ENCODE measurements at places on chromosomes 13 and 19.
A peak's percentile ranks its signal among the peaks of the same experiment; 100 is the strongest.

- DNase-seq = no peak
Observed at GRCh38 chr13:112065867-112066623, 904 bp upstream of the SOX1 start.

DNA sequence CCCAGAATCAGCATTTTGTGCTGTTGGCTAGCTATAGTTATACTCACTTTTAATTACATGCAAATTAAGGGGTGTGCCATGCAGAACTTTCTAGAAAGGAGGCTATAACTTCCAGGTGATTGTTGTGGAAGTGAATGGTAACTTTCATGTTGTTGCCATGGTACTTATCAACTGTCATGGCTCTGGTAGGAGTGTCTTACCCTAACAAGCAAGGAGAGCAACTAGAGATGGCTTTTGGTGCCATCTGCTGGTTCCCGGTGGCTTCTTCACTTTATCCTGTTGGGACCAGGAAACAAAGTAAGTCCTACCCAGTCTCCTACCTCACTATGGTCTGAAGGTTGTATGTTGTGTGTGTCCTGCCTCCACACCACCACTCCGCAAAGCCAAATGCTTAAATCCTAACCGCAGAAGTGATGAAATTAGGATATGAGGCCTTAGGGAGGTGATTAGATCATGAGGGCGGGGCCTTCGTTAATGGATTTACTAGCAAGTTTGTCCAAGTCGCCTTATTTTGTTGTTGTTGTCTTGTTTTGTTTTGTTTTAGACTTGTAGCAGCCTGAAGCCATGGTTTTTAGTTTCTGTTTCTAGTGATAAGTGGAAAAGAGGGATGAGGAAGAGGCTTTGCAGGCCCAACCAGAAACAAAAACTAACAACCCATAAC lies 22.6 kb downstream of the FBXL12 start:
- DNase-seq = peak; percentile 47

- DNase-seq = no peak
Observed at GRCh38 chr19:56988299-56988698, 131.5 kb upstream of the USP29 start.

DNA sequence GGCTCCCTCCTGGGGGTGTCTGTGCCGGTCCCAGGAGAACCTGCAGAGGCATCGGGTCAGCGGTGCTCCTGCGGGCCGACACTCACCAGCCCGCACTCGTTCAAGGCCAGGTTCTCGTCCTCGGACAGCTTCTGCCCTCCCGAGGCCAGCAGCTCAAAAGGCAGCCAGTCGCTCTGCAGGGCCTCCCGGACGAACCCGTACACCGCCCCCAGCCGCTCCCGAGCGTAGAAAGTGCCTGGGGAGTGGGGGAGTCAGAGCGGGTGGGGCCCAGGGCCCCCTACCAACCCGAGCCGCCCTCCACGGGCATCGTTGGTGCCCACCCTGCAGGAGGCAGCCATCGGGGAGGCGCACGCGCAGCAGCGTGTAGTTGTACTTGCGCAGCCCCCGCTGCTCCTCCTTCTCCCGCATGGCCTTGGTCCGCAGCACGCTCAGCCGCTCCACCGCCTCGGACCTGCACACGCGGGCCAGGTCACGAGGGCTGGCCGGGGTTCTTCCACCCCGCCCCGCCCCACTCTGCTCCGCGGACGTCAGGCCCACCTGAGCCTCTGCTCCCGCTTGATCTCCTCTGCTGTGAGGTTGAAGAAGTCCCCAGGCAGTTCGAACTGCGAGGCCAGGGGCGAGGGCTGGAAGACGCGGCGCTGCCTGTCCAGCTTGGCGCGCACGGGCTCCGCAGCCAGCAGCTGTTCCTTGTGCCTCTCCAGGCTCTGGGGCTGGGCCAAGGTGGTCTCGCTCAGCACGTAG lies 11.5 kb downstream of the UBXN6 start:
- no peak for DNase-seq

- DNase-seq = no peak
Observed at GRCh38 chr19:8481201-8481600, 21.2 kb downstream of the PRAM1 start.

DNA sequence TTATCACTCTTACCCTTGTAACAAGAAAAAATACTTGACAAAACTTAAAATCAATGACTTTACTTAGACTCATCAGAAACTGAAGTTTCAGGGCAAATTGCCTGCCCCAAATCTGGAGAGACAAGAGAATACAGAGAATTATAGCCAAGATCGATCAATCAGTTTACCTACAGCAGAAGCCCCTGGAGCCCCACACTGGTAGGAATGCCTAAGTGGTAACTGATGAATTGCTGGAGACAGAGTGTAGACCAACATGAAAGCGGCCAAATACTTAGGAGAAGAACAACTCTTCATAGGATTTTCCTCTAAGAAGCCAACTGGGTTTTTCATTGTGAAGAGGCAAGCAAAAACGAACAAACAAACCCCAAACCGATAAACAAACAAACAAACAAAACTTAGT lies 1430.0 kb downstream of the EFNB2 start:
- DNase-seq = no peak

- no peak for DNase-seq
Observed at GRCh38 chr19:42573642-42574041, 21.1 kb downstream of the CEACAM8 start.

Measured in NK-92 treated with Interleukin-12 subunit alpha and Interleukin-12 subunit beta, amount 100 ng/mL, for 24 hours (cell line).